ENCODE measurements at places on chromosomes 11 and 22.

DNA sequence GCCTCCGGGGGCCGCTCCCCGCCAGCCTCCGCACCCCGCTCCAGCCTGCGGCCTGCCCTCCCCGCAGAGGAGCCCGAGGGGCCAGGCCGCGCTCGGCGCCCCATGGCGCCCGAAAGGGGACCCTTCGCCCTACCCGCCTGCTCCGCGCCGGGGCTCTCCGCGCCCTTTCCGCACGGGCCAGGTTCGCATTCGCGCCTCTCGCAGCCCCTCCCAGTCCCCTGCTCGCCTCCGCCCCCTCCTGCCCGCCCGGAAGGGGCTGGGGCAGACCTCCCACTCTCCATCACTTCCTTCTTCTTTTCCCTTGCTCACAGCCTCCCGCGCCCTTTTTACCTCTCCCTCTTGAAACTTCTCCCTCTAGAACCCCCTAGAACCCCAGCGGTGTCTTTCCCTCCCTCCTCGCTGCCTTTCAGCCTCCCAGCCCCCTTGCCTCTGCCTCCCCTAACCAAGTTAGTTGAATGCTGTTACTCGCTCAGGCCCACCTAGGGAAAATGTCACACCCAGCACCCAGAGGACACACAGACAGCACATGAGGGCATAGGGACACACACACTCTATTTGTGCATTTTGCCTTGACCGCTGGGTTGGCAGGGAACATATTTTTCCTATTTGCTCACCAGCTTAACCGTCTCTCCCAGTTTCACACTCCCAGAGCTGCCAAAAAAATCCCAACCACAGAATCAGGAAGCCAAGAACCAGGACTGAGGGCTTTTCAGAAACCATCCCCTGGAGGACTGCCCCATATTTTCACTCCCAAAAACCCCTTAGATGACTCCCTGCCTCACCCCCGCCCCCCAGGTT, at the start of gene SLC43A3:
Gene SLC43A3 (minus strand): TSS at position 193 of the 798 bp plus-strand sequence. CDS start 949 bp downstream, outside the sequence.
- no peak for DNase-seq

- no peak for DNase-seq
These were observed 75.9 kb downstream of the MAML2 start for GRCh38 chr11:96267001-96267495.

GRCh38 chr22:48314073-48314472, 1513.6 kb downstream of the BRD1 start:
- DNase-seq, result no peak

DNA sequence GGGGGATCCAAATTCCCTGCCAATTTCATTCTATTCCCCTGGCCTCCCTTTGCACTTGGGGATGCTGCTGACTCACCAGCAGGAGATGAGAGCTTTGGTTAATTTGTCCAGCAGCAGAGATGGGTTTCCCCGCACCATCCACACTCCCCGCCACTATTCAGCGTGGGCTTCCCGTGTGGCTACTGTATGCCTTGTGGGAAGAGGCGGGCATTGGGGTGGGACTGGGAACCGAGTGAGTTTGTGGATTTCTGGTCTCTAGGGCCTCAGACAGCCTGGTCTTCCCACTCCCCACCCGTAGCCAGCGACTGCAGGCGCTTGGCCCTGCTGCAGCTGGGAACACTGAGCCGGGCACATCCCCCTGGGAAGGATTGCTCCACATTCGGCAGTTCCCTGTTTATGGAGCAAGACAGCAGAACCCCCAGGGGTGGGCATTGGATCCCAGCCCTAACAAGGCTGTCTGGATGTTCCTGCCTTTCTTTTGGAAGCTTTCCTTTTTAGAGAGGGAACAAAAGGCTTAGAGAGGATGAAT, 23.4 kb downstream of the KIAA1671 start:
- no peak for DNase-seq

- DNase-seq, result no peak
These were observed 6.1 kb downstream of the NUP50 start for GRCh38 chr22:45169591-45170466.

GRCh38 chr11:128888034-128888985, 2.8 kb upstream of the KCNJ5 start:
- no peak for DNase-seq

GRCh38 chr11:13290221-13290980, 12.8 kb downstream of the BMAL1 start:
- no peak for DNase-seq

DNA sequence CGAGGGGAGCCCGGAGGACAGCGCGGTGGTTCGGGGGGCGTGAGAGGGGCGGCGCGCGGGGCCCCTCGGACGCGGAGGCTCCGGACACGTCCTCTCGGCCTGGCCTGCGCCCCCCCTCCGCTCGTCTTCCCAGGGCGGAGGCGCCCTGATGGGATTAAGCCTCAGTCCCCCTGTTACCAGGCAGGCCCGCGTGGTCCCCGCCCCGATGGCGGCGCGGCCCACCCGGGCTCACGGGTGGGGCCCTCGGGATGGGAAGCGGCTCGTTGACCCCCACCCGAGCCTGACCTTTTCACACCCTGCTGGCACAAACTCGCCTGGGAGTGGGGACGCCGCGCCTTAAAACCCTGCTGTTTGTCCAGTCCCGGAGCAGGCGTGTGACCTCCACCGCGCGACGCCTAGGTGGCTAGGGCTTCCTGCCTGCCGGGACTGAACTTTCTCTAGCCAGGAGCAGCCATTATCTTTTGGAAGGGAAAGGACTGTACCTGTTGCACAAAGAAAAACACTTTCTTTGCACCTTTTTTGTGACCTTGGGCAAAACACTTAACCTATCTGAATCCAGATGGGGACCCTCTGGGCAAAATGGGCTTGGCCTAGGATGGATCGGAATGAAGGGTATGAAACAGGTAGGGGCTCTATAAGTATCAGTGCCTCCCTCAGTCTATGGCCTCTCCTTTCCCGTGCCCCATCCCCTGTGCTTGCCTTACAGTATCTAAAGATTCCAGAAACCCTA, 1.0 kb downstream of the KIAA1671 start:
- DNase-seq, result no peak

GRCh38 chr22:30968015-30968923, at the start of gene MORC2:
MORC2 (minus strand) TSS chr22:30968774; CDS start chr22:30967889, 885 bp downstream.
- DNase-seq, result no peak

DNA sequence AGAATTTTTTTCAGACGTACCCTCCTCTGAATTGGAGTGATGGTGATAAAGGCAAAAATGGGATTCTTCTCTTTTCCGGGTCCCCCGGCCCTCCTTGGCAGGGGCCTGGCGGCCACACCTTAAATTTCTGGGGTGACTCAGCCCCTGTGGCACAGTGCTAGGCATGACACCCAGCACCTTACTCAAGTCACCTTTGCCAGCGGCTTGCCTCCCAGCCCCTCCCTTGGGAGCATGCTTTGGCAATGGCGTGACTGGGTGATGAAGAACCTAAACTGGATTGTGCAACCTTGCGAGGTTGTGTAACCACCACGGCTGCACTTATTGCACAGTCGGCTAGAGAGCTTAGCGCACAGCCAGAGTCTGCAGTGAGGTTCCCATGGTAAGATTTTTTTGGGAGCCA, 16.2 kb upstream of the LDLRAD3 start:
- DNase-seq, result no peak

- no peak for DNase-seq
These were observed 30.8 kb upstream of the EXPH5 start for GRCh38 chr11:108624196-108624925.

GRCh38 chr11:107564877-107565218, 687 bp downstream of the ALKBH8 start:
- DNase-seq, result no peak

GRCh38 chr11:86663761-86664160, 8.7 kb downstream of the ME3 start:
- DNase-seq, result no peak

DNA sequence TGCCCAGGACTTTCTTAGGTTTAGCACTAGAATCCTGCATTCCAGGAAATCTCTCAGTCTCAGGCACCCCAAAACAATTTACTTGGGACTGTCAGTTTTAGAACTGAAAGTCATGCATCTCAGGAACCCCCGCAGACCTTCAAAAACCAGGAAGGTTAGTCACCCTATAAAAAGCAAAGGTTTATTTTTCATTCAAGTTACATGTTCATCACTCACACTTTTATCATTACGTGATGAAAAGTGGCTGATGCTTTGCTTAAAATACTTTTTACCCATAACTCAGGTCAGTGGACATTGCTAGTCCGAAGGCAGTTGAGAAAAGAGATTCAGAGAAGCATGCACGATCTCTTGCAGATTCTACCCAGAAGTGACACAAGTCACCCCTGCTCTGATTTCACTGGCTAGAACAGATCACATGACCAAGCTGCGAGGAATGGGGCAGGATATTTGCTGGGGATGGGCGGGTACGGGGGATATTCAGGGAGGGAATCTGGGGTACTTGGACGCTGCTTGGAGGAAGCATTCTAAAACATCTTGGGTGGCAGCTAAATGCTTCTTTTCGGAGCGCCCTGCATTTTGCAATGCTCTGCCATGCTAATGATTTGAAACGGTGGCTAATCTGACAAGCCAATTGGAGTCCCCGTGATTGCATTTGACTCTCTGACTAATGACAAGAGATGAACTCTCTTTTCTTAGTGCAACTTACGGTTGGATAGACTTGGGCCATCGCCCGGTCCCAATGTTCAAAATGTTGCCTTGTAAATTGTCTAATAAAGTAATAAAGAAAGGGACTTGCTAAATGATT, 110.2 kb downstream of the MIAT start:
- DNase-seq, result no peak

GRCh38 chr11:38582756-38583155, 1984.7 kb upstream of the RAG2 start:
- no peak for DNase-seq

- no peak for DNase-seq
These were observed 36.1 kb upstream of the ADSL start for GRCh38 chr22:40310081-40310767.

DNA sequence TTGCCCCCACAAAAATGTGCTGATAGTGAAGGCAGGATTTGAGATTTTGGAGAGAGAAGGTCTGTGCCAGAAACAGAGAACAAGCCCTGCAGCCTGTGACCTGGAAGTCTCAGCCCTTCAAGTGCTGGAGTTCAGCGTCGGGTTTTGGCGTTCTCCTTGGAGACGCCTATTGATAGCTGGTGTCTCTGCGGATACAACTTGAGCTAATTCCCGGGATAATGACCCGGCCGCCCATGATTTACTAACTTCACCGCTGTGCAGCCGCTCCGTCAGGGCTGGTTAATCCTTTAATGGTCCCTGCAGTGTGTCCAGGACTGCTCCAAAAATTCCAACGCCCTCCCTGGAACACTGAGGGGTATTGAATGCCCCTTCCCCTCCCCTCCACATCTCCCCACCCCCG, 76.6 kb downstream of the WT1 start:
- no peak for DNase-seq

DNA sequence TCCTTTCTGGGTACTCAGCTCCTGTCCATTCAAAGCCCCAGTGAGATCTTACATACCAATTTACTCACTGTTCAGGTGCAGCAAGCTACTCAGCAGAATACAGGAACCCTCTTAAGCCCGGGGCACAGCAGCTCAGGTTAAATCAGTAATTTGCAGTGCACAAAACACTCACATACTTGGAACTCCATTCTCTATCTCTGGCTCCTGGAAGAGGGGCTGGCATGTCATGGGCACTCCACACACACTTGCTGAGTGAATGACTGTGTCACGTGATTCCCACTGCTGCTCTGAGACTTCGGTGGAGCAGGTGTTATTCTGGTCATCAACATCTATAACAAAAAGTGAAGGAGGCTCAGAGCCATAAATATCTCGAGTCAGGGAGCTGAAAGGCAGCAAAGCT, 157.3 kb upstream of the BDNF start:
- DNase-seq, result no peak

DNA sequence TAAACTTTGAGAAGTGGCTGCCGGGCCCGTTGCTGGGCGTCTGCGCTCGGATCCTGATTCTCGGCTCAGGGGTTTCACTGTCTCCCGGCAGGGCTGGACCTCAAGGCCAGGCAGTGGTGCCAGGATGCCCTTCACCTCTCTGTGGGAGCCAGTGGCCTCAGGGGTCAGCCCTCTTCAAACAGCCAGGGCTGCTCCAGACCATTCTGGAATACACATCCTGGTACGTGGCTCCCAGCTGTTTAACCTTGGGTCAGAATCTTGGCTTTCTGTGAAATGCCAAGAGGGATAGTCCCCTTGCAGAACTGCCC, 70.5 kb downstream of the MPPED1 start:
- DNase-seq, result no peak

GRCh38 chr11:73296501-73297230, 11.4 kb upstream of the ARHGEF17 start:
- DNase-seq, result no peak

DNA sequence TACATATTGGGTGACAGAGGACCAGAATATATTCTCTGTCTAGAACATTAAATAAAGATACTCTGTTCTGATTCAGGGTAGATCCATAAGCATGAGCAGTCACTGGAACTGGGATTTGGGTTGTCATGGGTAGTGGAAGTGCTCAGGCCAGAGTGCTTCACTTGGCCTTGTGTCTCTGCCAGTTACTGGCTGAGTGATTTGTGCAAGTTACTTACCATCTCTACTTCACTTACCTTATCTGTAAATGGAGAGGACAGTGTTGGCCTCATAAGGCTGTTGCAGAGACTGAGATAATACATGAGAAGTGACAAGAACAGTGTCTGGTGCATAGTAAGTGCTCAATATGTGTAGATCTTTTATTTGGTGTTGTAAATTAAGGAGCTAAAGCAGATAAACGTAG, 17.6 kb downstream of the ATXN10 start:
- no peak for DNase-seq

- DNase-seq, result no peak
These were observed 18.0 kb upstream of the DRD2 start for GRCh38 chr11:113493206-113493605.

GRCh38 chr11:119614222-119615002, 114.6 kb downstream of the NECTIN1 start:
- no peak for DNase-seq
